ENCODE measurements at places on chromosomes 5 and 9.
A peak's percentile ranks its signal among the peaks of the same experiment; 100 is the strongest.

- peak; percentile 94 for DNase-seq
These were observed 444.6 kb downstream of the ZNF608 start for GRCh38 chr5:124301850-124302249.

- peak; percentile 27 for DNase-seq
These were observed 205.3 kb downstream of the CDH10 start for GRCh38 chr5:24439465-24439864.

GRCh38 chr5:180097926-180098325 lies 26.4 kb upstream of the RNF130 start:
- DNase-seq = no peak

GRCh38 chr9:38162332-38163211 lies 93.5 kb upstream of the SHB start:
- DNase-seq = peak; percentile 27

DNA sequence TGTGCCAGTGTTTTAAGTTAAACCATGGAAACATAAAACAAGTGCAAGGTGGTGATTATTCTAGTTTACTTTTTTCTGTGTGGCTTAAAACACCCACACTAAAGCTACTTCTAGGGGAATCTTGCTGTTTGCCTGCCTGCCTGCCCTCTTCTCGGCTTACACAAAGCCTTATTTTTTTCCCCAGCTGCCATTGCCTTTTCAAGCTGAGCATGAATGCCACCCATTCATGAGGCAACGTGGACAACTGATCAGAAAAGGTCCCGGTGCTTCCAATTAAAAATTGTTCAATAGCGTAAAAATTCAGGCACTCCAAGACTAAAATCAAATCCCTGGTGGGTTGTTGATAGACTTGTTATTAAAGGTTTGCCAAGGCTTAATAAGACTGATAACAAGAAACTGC lies 401.4 kb downstream of the TMEM161B start:
- DNase-seq = no peak

DNA sequence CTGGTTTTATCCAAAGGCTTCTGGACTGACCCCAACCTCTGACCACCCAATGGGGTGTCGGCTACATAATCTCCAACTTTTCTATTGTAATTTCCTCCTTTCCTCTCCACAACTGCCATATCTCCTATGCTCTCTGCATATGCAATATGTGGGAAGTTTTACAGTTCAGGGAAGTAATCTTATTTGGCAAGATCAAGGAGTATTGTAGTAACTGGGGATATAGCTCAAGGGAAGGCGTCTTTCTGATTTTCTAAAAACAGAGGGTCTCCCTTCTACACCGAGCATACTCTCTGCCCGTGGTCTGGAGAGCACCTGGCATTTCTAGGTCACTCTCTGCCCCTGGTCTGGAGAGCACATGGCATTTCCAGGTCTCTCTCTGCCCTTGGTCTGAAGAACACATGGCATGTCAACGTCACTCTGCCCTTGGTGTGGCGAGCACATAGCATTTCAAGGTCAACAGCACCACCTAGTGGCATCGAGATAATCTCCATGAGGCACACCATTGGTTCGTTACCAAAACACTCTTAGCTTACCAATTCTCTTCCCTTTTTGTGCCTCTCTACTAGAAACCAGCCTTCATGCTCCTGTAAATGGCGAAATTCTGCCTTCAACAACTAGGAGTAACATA lies 616.4 kb upstream of the NUDT12 start:
- DNase-seq = no peak

Measured in umbilical cord (tissue), 2 donors.